ENCODE measurements at places on chromosomes 5 and 9. TPM values are rescaled to one million over a fixed set of nuclear protein-coding genes. Genes with fewer than 3 reads are reported as not detected.

DNA sequence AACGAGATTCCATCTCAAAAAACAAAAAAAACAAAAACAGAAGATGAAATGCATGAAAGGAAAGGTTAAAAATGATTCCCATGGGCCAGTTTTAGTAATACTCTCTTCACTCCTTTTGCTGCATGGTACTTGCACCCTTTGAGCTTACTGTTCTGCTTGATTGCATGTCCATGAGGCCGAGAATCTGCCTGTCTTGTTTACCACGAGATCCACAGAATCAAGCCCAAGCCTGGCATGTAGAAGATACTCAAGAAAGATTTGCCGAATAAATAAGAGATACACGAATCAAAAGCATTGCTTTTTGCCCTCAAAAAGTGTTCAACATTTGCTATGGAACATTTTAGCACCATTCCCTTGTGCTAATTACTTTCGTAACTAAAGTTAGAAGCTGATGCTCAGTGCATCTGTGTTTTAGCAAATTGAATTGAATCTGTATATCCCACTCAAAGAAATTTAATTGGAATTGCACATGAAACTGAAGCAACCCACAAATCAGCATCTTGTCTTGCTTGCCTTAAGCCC lies 1.1 kb downstream of the FAXDC2 start:
- H3K27me3 ChIP-seq, result no peaks in the 10 kb centered on the region
- no peaks in the 10 kb centered on the region for H3K36me3 ChIP-seq
- H3K4me1 ChIP-seq, result peaks cover 64% of the 10 kb centered on the region
- no peak for DNase-seq
- H3K4me3 ChIP-seq, result peak overlapping the region; percentile 54
- H3K27ac ChIP-seq, result peak overlapping the region; percentile 76

- H3K27me3 ChIP-seq, result no peaks in the 10 kb centered on the region
- peaks cover 5% of the 10 kb centered on the region for H3K36me3 ChIP-seq
- H3K27ac ChIP-seq, result no peak overlapping the region
- no peak overlapping the region for H3K4me3 ChIP-seq
- peaks cover 16% of the 10 kb centered on the region for H3K4me1 ChIP-seq
These were observed 2.4 kb upstream of the MOB3B start for GRCh38 chr9:27532046-27532445.

GRCh38 chr9:20335668-20336332 lies 286.5 kb downstream of the MLLT3 start:
- peaks cover 6% of the 10 kb centered on the region for H3K4me1 ChIP-seq
- no peaks in the 10 kb centered on the region for H3K36me3 ChIP-seq
- no peaks in the 10 kb centered on the region for H3K27me3 ChIP-seq
- H3K27ac ChIP-seq, result no peak overlapping the region

RELL2 gene
- 0.61 TPM for polyA plus RNA-seq

DNA sequence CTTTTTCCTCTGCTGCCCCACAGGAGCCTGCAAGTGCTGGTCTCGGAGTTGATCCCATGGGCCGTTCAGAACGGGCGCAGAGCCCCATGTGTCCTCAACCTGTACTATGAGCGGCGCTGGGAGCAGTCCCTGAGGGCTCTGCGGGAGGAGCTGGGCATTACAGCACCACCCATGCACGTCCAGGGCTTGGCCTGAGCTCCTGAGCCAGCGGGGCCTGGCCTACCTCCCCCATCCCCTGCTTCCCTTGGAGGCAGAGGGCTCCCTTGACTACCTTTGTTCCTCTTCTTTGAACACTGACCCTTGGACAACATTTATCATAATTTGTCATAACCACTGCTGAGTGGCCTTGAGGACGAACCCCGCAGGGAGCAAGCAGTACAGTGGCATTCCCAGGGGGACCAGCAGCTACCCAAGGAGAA lies 6.9 kb upstream of the SLC27A4 start:
- peaks cover 12% of the 10 kb centered on the region for H3K4me1 ChIP-seq
- H3K36me3 ChIP-seq, result peaks cover 59% of the 10 kb centered on the region
- H3K27me3 ChIP-seq, result no peaks in the 10 kb centered on the region

FCN2 gene
- not detected for polyA plus RNA-seq

- no peak for DNase-seq
- no peak overlapping the region for H3K4me3 ChIP-seq
- no peaks in the 10 kb centered on the region for H3K4me1 ChIP-seq
- no peak overlapping the region for H3K27ac ChIP-seq
- no peaks in the 10 kb centered on the region for H3K36me3 ChIP-seq
- no peaks in the 10 kb centered on the region for H3K27me3 ChIP-seq
These were observed 487.9 kb upstream of the DAP start for GRCh38 chr5:11248966-11249365.

- peak; percentile 14 for DNase-seq
- H3K27ac ChIP-seq, result no peak overlapping the region
- no peaks in the 10 kb centered on the region for H3K36me3 ChIP-seq
- peaks cover 34% of the 10 kb centered on the region for H3K4me1 ChIP-seq
These were observed 172.3 kb upstream of the IER5L start for GRCh38 chr9:129350143-129350935.

RANBP3L gene
- 0.93 TPM for polyA plus RNA-seq

DNA sequence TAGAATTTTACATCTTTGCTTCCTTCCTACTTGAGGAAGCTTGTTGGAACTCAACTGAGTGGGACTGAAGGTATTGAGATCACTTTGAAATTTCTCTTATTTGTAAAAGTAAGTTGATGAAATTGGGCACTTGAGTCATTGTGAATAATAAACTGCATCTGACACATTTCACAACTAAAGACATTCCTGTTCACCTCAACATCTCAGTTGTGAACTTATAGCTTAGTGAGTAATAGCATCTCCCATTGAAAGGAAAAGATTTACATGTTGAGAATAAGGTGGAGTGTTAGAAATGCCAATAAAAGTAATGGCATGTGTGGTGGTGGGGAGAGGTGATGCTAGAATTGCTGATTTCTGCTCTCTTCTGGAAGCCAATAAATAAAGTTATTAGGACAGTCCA lies 145.0 kb downstream of the SLC24A2 start:
- no peak overlapping the region for H3K4me3 ChIP-seq
- H3K36me3 ChIP-seq, result no peaks in the 10 kb centered on the region
- H3K4me1 ChIP-seq, result no peaks in the 10 kb centered on the region
- DNase-seq, result no peak
- H3K27me3 ChIP-seq, result no peaks in the 10 kb centered on the region

DNA sequence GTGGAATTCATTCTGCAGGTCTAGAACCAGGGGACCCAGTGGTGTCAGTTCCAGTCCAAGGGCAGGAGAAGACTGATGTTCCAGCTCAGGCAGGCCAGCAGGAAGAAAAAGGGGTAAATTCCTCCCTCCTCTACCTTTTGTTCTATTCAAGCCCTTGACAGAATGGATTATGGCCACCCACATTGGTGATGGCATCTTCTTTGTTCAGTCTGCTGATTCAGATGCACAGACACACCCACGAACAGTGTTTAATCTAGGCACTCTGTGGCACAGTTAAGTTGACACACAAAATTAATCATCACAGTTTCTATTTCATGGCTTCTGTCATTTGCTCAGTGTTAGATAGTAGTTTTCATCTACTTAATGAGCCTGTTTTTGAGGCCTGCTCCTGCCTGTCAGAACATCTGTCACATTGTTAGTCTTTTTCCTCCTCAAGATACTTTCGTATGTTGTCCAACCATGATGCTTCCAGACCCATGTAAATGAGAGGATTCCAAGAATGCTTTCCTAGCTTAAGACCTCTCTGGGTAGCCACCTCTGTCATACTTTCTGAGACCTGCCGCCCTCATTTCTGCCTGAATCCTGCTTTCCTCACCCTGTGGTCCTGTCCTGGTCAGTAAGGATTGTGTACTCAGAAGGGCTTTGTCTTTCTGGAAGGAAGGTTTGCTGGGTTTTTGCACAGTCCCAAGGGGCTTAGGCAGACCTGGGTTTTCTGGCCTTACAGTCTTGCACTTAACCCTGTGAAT lies 72.5 kb downstream of the SPIN1 start:
- no peak overlapping the region for H3K4me3 ChIP-seq
- no peak overlapping the region for H3K27ac ChIP-seq
- DNase-seq, result no peak

HMMR gene
- polyA plus RNA-seq, result 3.6 TPM

DNA sequence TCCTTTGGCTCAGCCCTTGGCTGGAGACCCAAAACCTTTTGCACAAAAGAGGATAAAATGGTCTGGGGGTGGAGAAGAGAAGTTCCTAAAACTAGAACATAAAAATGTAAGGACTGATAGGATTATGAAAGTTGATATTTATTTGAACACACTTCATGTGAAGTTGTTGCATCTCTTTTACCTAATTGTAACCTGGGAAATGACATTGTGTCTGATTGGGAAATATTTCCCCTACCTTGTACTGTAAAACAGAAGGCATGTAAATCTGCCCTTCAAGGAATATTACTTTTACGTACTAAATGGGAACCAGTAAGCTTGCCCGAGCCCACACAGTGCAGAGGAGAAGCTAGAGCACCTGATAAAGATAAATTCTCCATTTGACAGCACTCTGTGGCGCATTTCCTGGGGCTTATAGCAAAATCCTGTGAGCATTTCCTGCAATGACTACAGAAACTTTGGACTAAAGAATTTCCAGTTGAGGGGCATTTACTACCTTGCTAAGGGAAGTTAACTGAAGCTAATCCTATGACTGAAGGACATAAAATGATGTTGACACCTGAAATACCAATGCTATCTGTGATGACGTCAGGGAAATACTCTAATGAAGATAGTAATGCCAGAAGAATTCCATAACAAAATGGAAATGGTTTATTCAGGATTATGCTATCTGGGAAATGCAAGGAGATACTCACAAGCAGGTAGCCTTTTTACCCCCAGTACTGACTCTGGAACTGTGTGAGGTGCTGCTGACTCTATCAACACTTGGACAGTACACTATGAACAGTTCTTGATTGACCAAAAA lies 78.3 kb upstream of the LIFR start:
- no peaks in the 10 kb centered on the region for H3K27me3 ChIP-seq
- H3K36me3 ChIP-seq, result no peaks in the 10 kb centered on the region
- H3K4me1 ChIP-seq, result peaks cover 26% of the 10 kb centered on the region

Data from stomach (tissue), 19 donors.